T-helper 2 cell (primary cell): ENCODE measurements at places on chromosomes 6 and 20.

DNA sequence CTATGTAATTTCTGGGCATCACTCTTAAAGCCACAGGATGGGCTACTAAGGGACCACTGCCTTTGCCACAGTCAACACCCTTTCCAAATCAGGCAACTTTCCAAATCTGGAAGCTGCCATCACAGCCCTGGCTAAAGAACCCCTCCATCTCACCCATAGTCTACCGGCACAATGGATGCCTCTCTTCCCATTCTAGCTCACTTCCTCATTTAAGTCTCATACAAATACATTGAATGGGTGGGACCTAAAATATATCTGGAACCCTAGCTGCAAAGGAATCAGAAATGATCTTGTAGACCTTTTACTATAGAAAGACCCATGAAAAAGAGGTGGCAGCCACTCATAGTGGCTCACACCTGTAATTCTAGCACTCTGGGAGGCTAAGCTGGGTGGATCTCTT, 3.3 kb upstream of the TREML4 start:
- no peak for DNase-seq

GRCh38 chr20:17281478-17281877, 54.6 kb downstream of the PCSK2 start:
- DNase-seq, result no peak

DNA sequence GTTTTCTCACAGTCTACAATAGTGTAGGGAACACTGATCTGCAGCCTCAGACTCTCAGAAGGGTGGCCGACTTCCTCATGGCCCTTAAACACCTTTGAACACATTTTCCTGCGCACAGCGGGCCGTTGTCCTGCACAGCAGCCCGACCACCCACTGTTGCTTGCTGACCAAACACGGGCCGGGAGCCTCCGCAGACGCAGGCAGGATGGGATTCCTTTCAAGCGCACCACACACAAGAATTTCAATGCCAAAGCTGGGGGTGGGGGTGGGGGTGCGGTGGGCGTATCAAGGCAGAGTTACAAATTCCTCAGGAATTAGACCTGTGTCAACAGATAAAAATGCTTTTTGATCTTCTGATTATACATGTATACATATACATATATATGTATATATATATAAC, 74.5 kb downstream of the HUS1B start:
- no peak for DNase-seq

DNA sequence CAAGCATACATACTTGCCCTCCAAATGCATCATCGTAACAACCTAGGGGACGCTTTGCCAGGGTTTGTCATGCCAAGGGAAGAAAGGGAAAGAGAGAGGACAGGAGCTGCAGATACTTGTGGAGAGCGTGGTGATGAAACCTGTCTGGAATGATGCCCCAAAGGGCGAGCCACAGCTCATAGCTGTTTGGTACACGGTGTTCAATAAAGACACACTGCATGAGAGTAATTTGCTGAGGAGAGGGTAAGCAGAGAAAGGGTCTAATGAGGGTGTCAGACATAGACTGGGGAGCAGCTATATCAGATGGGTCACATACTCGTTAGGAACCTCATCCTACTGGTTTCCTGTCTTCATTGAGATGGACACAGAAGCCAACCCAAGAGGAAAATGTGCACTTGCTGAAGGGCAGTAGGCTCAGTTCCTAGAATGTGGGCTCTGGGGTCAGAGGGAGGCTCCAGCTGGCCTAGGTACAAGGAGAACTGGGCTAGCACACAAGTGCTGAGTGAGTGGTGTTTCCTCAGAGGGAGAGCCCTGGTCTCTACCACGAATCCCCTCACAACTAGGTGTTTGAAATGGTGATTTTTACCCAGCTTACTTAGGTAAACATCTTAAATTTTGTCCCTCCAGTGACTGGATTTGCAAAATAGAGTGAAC, 5.2 kb upstream of the FOXO3 start:
- no peak for DNase-seq

- DNase-seq, result no peak
These were observed 240.4 kb downstream of the MYLK4 start for GRCh38 chr6:2510316-2510715.

DNA sequence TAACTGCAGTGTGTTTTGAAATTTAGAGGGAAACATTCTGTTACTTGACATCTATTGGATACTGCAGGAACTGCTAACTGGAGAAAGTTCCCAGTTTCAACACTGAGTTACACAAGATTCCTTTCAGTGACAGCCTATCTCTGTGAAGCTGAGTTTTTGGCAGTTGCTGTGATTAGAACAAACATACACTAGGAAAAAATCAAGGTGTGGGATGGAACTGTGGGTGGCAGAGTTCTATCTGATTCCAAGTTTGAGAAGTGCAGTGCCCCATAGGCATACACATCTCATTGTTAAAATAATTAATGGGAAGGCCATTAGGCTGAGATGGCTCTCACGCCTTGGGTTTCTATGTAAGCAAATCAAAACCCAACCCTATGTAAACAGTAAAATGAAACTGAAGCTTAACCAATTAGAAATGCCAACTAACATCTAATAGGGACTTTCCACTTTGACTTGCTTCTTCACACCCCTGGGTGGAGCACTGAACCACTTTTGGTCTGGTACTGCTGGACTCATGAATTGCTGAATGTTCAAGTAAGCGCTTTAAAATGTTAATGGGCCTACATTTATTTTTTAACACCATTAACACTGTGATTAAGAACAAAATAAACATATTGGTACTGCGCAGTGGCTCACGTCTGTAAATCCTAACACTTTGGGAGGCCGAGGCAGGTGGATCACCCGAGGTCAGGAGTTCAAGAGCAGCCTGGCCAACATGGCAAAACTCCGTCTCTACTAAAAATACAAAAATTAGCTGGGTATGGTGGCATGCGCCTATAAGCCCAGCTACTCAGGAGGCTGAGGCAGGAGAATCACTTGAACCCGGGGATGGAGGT, 55.2 kb upstream of the TBC1D7 start:
- peak; percentile 30 for DNase-seq

GRCh38 chr6:137291441-137291840, 72.3 kb upstream of the IFNGR1 start:
- DNase-seq, result no peak

DNA sequence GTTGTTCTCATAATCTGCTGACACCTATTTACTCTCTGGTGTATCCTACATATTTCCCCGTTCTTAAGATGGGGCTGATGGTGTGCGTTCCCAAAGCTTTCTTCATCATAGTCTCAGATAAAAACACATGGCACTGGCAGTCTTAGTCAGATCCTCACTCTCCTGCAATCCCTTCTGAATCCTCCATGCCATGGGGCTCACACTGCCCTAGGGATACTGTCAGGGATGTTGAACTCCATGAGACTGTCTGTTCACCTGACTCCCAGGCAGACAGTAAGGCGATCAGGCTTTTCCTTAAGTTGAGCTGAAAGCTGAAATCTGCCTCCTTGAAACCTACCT, 76.0 kb downstream of the SLX4IP start:
- no peak for DNase-seq
